ENCODE measurements at places on chromosomes 2 and 18.

DNA sequence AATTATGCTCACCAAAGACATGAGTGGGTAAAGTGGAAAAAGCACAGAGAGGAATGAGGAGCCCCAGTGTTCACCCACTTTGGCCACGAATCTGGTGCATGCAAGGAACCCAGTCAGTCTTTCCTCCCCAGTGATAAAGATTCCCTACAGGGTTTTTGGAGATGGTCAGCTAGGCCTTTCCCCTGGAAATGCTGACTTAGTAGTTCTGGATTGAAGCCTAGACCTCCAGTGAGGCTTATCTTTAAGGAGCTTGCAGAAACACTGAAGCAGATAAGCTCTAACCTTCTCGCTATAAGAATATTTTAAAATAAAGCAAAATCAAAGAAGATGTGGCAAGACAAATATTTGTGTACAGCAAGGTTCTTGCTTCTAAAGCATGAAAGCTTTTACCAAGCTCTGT is 178.3 kb upstream of the CCDC68 start:
- DNase-seq, result no peak

DNA sequence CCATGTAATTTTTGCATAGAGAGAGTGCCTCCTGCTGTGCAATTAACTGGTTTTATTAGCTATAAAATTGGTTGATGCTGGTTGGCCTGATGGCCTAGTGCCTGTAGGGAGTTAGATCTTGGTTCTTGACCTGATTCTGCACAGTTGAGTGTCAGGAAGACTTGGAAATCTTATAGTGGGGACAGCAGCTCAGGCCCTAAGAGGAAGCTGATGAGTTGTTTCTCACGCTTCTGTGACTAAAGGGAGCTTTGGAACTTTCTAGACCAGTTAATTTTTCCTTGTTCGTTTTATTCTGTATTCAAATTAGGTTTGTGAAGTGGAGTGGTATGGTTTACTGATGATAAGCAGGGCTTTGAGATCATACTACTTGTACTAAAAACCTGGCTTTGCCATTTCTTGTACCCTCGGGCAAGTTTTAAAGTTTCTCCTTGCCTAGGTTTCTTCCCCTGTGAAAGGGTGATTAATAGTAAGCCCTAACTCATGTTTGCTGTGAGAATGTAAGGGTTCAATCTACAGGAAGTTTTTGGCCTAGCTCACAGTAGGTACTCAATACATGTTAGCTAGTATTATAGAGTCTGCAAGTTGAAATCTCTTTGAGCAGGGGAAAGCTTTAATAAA is 82.1 kb downstream of the MAP3K20 start:
- DNase-seq, result no peak

- DNase-seq, result no peak
Observed at GRCh38 chr18:62102221-62102620, 84.6 kb downstream of the PIGN start.

- no peak for DNase-seq
Observed at GRCh38 chr18:58721566-58722239, 50.4 kb downstream of the MALT1 start.

GRCh38 chr2:28982381-28982950 is 1.4 kb downstream of the TOGARAM2 start:
- DNase-seq, result no peak

DNA sequence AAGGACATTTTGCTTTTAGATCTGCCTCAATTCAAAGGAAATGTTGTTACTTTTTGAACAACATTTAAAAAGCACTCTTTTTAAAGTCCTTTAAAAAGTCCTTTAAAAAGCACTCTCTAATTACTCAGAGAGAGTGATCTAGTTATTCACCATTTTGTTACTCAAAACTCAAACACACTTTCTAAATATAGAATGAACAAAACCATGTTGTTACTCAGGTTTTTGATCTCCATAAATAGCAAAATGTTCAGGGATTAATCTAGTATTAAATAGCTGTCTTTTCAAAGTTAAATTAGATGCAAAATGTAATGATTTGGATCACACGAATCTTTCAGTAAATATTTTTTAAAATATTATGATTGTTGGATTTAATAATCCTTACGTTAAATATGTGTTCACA is 143.5 kb upstream of the BOD1L2 start:
- no peak for DNase-seq

DNA sequence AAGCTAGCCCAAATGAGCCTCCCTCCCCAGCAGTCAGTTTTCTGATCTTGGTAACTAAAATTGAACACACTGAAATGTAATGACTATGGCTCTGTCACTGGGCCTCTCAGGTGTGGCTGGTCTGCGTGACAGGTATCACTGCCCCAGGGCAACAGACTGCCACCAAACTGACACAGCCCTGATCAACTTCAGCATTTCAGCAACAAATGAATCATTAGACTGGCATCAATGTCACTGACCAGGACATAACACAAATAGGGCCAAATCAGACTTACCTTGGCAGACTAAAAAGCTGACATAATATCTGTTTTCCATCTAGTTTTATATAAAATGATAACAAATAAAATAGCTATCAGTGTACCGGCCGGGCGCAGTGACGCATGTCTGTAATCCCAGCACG is 290.8 kb upstream of the CHAC2 start:
- DNase-seq, result no peak

- DNase-seq, result no peak
Observed at GRCh38 chr18:26746398-26746797, 119.1 kb downstream of the AQP4 start.

DNA sequence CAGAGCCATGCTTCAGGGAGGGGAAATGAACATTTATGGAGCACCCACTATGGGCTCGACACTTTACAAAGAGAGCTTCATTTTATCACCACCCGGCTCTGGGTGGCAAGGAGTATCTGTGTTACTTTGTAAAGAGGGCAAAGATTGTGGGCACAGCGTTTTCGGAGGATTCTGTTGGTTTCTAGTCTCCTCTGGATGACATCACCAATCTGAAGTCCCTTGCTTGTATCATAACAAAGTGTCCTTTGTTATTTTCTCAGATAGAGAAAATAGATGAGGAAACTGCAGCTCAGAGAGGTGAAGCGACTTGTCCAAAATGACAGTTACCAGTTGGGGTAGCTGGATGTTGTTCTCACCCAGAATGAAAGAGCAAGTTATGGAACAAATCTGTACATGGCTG is 162.8 kb downstream of the GLI2 start:
- no peak for DNase-seq

GRCh38 chr18:35172451-35173035 is 68.3 kb upstream of the ZNF397 start:
- DNase-seq, result no peak

DNA sequence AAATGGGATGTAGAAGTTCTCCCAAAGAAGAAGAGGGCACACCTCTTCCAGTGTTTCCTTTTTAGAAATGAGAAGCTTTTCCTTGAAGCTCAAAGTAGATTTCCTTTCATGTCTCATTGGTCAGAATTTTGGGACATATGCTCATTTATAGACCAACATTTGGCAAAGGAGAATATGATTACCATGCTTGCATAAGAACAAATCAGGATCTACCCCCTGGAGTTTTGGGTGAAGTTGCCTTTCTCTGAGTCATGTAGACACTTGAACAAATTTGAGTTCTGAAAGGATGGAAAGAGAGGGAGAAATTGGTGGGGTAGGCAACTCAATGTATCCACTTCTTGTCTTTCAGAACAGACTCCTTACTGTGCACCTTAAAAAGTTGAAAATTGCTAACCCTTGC is 409.0 kb downstream of the SLC4A3 start:
- DNase-seq, result no peak

DNA sequence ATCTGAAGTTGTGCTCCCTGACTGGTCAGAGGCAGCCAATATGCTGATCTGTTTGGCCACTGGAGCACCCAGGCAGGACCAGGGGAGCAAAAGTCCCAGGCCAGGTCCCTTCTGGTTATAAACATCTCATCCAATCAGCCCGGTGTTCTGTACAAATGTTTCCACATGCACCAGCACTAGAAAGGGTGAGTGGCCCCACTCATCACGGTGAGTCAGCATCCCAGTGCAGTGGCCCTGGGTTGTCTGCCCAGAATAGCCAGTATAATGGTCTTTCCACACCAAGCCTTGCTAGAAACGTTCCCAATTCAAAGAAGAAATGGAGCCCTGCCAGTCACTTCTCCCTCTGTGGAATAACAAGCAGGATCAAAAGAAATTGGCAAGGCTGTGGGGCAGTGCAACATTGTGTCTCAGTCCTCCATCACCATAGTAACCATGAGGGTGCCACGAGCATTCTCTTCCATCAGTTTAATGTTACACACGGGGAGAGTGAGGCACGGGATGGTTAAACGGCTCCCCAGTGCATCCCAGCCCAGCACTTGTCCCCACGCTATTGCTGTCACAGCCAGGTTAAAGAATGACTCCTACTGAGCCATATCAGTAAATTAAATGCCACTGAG is 174.9 kb downstream of the SEPTIN10 start:
- DNase-seq, result no peak

DNA sequence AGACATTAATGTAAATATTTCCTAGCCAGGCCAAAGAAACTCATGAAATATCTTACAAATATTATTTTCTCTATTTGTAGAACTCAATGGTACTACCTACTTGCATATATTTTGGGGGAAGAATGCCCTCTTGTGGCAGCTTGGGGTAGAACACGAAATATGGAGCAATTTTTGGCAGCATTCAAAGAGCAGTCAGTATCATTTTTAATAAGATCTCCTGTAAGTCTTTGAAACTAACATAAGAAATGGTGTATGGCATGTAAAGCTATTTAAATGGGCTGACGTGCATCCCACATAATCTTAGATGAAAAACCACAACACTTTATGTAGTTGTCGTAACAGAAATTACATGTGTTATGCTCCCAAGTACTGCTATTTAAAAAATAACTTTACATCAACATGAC is 62.3 kb upstream of the CCDC195 start:
- DNase-seq, result peak; percentile 47

DNA sequence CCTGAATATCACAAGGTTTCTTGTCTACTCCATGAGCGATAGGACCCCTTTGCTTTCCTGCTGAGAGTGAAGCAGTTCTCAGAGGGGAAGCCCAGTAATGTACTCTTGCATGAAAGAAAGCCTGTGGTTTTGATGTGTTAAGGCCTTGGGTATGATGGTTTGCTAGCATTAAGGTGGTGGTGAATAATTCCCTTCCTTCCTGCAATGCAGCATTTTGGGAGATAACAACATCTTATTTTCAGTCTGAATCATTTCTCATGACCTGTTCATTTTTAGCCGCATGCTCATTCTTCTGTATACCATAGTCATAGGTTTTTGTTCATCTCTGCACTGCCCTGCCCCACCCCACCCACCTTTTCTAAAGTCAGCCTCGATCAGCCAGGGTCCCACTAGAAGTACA is 66.2 kb downstream of the HNMT start:
- no peak for DNase-seq

DNA sequence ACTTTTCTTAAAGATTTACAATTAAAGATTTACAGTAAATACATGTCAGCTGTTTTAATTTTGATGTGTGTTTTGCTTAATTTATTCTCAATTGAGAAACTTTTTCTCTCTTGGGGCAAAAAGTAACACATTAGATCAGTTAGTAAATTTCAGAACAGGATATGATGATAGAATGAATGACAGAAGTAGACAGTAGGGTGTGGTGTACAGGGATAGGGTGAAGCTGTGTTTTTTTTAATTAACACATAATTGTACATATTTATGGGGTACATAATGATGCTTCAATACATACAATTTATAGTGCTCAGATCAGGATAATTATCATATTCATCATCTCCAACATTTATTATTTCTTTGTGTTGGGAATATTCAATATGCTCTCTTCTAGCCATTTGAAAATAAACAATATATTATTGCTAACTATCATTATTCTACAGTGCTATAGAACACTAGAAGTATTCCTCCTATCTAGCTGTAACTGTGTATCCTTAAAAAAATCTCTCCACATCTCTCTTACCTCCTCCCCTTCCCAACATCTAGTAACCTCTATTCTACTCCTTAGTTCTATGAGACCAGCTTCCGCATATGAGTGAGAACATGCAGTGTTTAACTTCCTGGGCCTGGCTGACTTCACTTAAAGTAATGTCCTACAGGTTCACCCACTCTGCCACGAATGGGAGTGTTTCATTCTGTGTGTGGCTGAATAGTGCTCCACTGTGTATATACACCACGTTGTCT is 175.2 kb downstream of the SNTG2 start:
- no peak for DNase-seq

DNA sequence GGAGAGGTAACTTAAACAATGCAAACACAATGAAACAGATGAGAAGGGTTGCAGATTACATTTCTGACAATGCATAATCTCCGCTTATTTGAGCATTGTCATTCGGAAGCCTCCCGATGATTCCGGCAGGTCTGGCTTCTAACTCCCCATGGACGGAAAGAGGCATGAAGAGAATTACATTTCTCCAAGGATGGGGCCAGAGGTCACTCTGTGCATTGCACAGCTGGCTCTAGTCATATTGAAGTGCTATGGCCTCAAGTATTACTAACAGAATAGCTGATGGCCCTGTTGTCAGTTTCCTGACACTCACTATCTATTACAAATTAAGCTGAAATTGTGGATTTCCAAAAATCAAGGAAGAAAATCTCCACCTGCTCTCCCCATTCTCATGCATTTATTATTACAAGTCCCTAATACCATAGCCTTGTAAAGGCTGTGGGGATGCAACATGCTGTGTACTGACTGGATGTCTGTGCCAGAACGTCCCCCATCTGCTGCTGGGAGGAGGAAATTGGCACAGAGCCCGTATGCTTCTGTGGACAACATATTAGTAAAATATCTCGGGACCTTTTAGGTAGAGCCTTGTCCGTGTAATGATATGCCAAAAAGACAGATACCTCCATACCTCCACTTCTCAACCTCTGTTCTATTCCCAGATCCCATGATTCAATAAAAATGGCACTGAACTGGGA is 168.1 kb downstream of the SETBP1 start:
- no peak for DNase-seq

- DNase-seq, result no peak
Observed at GRCh38 chr2:29420999-29421782, 306.0 kb downstream of the CLIP4 start.

DNA sequence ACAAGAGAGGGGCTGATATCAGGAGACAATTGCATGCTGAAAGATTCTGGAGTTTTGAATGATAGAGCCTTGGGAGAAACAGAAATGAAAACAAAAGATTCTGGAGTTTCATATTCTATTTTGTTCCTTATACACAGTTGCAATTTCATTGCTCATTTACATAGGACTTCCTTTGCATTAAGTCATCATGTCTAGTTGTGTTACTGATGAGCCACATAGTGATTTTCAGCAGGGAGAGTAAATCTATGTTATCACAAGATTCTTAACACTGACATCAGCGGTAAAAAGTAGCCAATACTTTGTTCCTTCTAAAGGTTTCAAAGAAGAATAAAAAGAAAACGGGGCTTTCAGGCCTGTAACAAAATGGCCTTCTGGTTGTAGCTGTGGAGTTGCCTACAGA is 7.1 kb downstream of the ADAM17 start:
- DNase-seq, result no peak

DNA sequence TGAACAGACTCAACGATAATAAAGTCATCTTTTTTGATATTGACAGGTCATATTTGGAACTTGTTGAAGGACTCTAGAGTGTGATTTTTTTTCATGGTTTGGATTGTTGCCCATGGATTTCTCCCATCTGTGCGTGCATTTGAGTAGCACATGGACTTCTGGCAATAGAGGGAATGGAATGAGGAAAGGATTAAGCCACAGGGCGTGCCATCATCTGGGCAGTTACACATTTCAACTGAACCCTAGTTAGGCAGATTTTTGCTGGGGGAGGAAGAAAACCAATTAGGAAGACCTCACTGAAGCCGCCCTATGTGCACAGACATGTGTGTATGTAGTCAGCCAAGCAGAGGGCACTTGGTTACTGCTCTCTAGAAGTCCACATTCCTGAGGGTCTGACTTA is 72.6 kb downstream of the TPGS2 start:
- DNase-seq, result no peak

GRCh38 chr2:177334940-177335543 is 57.5 kb upstream of the AGPS start:
- DNase-seq, result peak; percentile 59
